ENCODE measurements at places on chromosomes 11 and 22.

- no peak for DNase-seq
Observed at GRCh38 chr22:25829808-25830777, 88.1 kb downstream of the MYO18B start.

- no peak for DNase-seq
Observed at GRCh38 chr11:112127056-112127455, 36.8 kb downstream of the IL18 start.

DNA sequence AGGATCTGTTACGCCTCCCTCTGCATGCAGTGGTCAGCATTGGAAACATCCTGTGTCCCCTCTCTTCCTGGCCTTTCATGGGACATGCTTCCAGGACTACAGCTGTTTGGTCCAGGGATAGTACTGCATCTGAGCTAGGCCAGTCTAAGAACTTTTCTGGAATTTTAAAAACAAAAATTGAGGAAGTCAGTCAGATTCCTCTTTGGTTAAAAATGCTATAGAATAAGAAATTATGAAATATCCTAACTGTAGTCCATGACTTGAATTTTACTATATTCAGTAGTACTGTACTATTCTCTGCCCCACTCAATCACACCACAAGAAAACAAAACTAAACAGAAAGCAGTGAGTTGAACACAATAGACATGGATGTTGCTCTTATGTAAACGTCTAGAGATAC lies 201.0 kb upstream of the CADM1 start:
- DNase-seq = no peak

- DNase-seq = no peak
Observed at GRCh38 chr11:28346721-28347120, 238.5 kb downstream of the METTL15 start.

GRCh38 chr22:25935266-25936058 lies 193.5 kb downstream of the MYO18B start:
- no peak for DNase-seq

DNA sequence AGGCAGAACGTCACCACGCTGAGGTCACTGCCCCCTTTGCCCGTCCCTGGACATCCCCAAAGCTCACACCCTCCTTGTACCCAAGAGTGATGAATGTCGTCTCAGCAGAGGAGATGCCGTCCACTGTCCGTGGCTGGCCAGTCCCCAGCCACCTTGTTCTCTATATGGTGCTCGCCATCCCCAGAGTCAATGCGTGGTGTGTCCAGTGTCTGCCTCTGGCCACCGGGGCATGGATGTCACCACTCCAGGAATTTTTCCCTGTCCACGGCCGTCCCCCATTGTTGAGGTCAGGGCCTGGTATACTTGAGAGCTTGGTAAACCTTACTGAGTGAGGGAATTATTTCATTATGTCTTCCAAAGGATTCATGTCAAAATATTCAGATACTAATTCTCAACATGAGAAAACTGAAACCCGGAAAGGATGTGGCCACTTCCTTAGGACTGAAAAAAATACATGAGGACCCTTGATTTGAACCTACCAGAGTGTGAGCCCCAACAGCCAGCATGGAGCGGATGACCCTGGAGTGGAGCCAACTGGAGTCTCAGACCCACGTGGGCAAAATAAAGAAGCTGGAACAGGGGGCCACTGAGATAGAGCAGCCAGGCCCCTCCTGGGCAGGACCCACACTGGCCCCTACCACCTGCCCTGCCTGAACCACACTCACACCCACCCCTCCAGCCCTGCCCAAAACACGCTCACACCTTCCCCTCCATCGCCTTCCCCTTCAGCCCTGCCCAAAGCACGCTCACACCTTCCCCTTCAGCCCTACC lies 376.4 kb downstream of the BRD1 start:
- no peak for DNase-seq

GRCh38 chr11:19861171-19861570 lies 148.5 kb downstream of the NAV2 start:
- DNase-seq = no peak

DNA sequence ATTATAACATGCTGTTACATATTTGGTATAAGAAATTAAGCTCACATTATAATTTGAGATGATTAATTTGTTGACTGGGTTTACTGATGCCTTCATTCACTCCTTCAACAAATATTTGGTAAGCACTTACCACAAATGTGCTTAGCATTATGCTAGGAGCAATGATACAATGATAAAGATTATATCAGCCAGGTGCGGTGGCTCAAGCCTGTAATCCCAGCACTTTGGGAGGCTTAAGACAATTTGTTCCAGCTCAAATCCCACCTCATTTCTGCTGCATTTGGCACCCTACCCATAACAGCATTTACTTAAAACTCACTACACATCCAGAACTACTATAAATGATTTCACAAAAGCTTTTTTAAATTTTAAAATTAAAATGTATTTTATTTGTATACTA lies 1263.6 kb upstream of the RAG2 start:
- DNase-seq = no peak

DNA sequence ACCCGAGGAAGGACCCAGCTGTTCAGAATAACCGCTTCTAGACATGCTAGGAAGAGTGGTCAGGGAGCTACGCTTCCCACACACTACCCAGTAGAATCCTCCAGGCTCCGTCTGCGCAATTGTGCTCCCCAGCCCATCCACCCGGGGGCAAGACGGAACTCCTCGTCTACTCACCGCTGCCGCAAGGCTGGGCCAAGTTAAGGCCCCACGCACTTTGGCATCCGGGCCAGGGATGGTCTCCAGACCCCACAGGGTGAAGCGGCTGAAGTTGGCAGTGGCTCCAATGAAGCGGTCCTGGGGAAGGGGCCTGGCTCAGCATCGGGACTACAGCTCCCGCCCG lies 757 bp downstream of the RNASEH2C start:
- DNase-seq = no peak

- no peak for DNase-seq
Observed at GRCh38 chr22:35479359-35479758, 61.3 kb upstream of the RASD2 start.

GRCh38 chr22:46747646-46748045 lies 9.6 kb upstream of the CERK start:
- no peak for DNase-seq

GRCh38 chr11:82969811-82970210 lies 68.3 kb downstream of the DDIAS start:
- no peak for DNase-seq

- DNase-seq = no peak
Observed at GRCh38 chr11:24805671-24806070, 308.8 kb downstream of the LUZP2 start.

DNA sequence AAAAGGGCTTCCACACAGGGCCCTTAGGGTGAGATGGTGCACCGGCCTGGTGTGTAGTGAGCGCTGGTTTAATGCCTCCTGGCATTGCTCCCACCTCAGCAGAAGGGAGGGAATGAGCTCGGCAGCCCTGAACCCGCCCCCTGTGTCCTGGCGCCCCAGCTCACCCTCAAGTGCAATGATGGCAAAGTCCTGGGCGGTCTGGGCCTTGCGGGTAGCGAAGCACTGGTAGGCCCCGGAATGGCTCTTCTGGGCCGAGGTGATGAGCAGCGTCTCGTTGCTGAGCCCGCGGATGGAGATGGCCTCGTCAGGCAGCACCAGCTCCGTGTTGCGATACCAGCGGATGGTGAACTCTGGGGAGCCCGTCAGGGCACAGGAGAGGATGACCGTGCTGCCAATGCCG lies 193.3 kb downstream of the CEP164 start:
- DNase-seq = no peak

DNA sequence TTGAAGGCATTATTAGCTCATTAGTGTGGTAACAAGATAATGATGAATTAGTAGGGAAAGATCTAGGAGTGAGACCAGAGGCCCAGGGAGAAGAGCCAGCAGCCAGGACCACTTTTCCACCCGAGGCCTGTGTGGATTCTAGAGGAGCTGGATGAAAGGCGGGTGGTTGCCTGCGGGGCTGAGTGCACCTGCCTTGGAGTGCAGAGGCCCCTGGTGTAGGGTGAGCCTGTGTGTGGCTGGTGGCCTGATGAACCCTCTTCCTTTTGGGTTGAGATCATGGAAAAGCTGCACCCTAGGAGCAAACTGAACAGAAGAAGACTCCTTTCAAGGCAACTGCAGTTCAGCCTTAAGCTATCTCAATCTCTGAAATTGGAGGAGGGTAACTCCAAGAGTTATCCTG lies 5.9 kb upstream of the TP53AIP1 start:
- no peak for DNase-seq

DNA sequence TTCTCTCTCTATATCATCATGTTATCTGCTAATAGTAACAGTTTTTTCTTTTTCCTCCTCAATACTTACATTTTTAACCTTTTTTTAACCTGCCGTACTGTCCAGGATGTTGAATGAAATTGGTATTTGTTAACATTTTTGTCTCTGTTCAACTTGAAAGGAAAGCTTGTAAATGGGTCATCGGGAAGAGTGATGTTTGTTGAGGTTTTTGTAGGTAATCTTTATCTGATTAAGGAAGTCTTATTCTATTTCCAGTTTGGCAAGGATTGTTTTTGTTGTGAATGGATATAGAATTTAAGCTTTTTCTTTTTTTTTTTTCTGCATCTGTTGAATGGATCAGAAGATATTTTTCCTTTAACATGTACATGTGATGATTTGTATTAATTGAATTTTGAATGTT lies 8.1 kb upstream of the NNMT start:
- no peak for DNase-seq

DNA sequence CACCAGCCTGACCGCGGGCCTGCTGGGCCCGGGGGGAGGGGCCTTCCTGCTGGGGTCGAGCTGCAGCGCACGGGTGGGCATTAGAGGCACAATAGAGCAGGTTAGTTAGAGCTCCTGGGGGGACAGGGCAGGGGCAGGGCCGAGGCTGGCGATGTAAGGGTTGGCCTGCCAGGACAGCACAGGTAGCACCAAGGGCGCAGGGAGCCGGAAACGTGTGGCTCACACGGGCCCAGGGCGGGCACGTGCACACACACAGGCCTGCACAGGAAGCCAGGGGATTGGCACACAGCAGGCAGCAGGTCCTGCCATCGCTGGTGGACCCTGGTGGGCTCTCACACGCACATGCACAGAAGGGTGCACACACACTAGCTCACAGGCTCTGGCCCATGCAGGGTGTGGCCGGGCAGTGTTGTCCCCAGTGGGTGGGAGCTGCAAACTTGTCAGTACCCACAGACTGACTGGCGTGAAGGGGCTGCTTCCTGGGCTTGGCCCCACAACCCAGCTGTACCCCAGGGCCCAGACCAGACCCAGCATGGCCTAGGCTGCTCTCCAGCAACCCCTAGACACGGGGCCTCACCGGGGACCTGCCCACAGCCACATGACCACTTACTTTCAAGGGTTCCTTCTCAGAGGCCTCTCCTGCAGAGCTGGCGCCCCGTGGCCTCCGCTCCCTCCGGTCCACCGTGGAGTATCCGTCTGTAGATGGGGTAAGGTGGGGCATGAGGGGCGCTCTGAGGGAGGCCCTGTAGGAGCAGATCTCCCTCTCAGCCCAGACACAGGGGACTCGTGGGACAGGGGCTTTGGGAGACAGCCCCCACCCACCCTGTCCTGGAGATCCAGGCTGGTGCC lies 29.9 kb upstream of the TXNRD2 start:
- DNase-seq = no peak

DNA sequence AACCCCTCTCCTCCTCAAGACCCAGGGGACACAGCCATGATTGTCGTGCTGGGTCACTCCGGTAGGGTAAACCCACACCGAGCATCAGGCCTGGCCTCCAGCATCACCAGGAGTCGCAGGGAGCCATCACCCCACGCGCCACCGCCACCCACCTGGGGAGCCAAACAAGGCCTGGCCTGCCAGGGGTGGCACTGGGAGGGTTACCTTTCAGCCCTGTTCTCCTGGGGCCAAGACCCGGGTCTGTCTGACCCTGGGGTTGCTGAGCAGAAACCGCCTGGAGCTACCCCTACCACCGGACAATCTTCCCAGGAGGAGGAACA lies 39.3 kb upstream of the NNMT start:
- DNase-seq = no peak

DNA sequence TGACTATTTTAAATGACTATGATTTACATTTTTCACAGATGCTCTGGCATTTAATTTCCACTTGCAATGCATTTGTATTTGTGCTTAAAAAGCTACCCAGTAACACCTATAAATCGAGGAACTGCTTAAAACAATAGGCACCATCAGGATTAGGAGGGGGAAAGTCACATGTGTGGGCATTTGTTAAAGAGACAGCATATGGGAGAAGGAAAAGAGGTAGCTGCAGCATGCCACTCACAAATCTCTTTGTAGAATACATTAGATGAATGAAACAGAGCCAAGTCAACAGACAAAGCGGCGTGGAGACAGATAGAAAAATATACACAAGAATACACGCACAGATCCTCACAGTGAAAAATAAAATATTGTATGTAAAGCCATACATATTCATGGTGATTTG lies 228.0 kb downstream of the CADM1 start:
- DNase-seq = no peak

DNA sequence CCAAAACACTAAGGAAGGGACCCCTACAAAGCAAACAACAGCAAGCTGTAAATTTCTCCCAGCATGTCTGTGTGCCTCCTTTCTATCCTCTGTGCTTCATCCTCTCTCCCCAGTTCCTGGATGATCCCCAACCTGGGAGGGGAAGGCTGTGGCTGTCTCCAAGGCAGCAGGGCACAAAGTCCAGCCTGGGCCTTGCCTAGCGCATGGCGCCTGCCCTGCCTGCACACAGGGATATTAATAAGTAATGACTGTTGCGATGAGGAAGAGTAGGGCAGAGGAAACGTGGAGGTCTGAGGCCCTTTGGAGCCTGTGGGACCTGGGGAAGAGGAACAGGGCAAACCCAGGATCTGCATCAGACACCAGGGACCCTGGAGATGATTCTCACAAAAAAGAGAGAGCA lies 2.0 kb downstream of the USH1C start:
- no peak for DNase-seq

DNA sequence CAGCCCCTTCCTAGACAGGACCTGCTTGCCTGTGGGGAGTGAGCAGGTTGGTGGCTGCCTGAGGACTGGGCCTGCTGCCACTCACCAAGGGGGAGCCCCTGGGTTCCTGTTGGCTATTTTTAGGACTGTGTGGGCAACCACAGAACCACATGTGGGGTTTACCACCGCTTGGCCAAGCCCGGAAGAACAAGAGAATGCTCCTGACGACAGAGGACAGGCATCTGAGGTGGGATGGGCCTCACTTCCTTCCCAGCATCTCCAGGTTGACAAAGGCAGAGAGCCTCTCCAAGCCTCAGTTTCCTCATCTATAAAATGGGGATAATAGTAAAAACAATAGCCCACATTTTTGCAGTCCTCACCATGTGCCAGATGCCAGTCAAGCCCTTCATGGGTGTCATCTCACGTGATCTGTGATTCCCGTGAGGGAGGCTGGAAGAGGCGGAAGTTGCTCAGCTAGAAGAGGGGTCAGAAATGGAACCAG lies 43.6 kb downstream of the LRRC32 start:
- no peak for DNase-seq

DNA sequence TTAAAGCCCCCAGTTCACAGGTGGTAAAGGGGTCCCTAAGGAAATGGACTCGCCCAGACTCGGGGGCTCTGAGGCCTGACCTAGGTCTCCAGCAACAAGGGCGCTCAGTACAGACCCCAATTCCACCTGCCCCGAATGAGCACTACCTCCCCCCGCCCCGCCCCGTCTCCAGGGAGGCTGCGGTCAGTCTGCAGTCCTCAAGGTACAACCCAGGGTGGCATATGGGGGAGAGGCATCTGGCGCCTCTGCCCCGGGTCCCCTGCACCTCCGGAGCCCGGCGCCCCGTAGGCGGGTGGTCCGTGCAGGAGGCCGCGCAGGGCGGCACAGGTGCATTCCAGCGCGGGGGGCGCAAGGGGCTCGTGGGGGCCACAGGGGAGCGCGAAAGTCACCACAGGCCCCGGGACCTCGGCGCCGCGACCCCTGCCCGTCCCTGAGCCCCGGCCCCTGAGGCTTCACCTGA lies 361 bp downstream of the CTSD start:
- DNase-seq = no peak

Data from activated CD8-positive, alpha-beta memory T cell treated with anti-CD3 and anti-CD28 coated beads for 1 hour (primary cell).